ENCODE measurements at places on chromosomes 16 and 17.

GRCh38 chr16:48024042-48024441, 131.8 kb downstream of the ABCC12 start:
- no peak for DNase-seq

- no peak for DNase-seq
Observed at GRCh38 chr17:67328026-67328425, 38.4 kb downstream of the PSMD12 start.

DNA sequence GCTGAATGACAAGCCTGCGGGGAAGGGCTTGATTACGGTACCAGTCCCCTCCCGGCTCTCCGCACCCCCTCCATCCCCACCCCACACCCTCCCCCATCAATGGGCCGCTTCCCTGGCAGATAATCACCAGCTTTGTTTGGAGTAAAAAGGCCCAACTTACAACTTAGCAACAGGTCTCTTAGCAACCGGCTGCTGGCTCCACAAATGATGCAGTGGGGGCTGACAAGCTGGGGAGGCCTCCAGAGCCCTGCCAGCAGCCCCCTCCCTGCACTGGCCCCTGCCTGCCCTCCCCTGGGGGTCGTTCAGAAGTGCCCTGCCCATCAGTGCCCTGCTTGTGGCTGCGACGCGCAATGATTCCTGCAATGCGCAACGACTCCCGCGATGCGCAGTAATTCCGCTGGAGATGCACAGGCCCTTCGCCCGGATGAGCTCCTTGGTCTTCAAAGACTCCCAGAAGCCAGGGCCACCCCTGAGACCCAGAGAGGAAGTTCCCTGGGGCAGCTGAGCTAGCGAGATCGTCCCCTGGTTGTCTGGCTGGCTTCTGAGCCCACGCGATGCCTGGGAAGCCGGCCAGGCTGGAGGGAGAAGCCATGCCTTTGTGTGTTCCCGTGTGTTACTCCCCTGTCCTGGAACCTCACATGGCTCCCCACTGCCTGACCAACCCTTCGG, 23.3 kb downstream of the CPNE2 start:
- DNase-seq, result no peak

- no peak for DNase-seq
Observed at GRCh38 chr17:233473-233941, 52.1 kb upstream of the DOC2B start.

- no peak for DNase-seq
Observed at GRCh38 chr16:84159007-84159406, 13.9 kb downstream of the DNAAF1 start.

GRCh38 chr16:88817785-88818574, 6.3 kb upstream of the APRT start:
- no peak for DNase-seq

DNA sequence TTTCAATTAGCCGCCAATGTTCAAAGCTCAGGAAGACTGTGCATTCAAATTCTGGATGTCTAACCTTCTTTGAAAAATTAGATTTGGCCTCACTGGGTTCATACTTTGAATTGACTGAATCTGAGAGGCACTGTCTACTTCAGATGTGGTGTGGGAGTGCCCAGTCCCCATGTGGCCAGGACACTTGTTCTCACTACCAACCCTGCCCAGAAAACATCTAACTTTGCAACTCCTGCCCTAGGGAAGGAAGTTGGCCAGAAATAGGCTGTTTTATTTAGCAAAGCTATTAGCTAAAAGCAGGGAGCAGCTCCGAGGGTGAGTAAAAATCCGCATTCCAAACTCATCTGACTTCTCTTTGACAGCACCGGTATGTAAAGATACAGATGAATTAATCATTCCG, 86.3 kb downstream of the XYLT1 start:
- DNase-seq, result no peak

DNA sequence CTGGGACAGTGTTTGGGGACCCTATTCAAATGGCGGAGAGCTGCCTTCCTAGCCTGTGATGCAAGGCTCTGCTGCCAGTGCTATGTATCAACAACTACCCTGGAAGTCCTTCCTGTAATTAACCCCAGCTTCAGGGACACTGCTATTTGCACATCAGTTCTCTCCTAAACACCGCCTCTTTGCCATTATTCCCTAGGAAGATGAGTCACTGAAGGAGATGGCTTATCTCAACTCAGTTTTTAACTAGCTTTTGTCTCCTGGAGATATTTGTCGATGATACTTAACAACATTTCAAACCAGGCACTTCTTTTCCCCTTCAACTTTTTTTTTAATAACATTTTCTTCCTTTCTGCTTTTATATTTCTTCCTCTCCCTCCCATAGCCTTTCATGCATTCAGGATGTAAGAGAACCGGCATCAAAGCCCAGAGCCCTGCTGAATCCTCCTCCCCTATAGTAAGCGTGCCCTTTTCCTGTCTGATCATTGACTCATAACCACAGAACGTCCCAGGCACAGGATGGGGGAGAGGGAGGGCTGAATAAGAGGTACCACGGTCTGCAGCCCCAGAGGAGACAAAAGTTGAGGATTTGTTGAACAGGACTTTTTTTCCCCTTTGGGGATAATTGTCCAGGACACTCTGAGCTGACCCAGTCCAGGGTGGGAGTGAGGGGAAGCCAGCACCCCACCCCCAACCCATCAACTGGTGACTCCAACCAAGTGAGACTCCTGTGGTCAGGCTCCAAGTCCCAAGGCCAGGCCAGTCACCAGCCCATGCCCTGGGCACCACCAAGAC, 387.8 kb upstream of the SALL1 start:
- DNase-seq, result no peak

GRCh38 chr16:1773703-1774447, 941 bp upstream of the MRPS34 start:
- DNase-seq, result no peak

DNA sequence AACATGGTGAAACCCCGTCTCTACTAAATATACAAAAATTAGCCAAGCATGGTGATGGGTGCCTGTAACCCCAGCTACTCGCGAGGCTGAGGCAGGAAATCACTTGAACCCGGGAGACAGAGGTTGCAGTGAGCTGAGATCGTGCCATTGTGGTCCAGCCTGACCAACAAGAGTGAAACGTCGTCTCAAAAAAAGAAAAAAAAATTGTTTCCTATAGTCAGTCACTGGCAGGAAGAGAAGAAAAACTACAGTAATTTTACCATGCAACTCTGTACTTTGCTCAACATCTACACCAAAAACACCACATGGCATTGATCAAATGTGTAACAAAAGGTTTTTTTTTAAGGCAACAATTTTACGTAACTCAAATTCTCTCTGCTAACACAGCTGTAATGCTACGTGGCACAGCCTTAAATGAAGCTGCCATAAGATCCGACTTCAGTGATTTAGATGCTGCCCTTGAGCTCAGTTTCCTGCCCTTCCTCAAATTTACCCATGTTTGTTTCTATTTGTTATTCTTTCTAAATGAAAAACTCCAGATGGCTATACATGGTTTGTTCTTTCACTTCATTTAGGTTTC, 40.2 kb downstream of the CNOT1 start:
- DNase-seq, result no peak

GRCh38 chr16:30901201-30902028, 5.0 kb downstream of the CTF1 start:
- DNase-seq, result no peak

DNA sequence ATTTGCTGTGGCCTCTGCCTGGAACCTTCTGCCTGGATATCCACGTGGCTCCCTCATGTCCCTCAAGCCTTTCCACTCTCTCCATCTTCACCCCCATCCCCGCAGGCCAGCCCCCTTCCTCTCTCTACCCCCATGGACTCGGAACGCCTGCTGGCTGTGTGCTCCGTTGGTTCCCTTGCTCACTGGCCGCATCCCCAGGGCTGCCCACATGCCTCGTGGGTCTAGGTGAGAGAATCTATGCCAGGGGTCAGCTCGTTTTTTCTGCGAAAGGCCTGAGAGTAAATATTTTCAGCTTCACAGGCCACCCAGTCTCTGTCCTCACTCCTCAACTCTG, 12.0 kb downstream of the SLC5A10 start:
- no peak for DNase-seq

- no peak for DNase-seq
Observed at GRCh38 chr17:4788807-4789700, at the start of gene GLTPD2. TSS of gene GLTPD2 (plus strand) at chr17:4788964. CDS start at chr17:4789012, 48 bp downstream.

DNA sequence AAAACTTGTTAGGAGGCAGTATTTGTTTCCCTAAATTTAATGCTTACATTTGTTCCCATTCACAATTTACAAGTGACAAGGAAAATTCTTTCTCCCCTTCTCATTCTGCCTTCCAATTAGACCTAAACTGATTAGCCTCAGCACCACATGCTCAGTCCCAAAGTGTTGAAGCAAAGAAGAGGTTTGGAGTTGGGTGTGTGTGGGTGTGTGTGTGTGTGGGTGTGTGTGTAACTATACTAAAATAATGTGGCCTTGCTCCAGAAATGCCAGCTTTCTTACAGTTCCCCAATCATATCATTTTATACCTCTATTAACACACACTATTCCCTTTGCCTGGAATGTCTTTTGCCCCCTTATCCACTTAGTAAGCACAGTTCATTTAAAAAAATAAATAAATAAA, 6.9 kb upstream of the UTP6 start:
- no peak for DNase-seq

GRCh38 chr17:38617074-38617860, 11.5 kb upstream of the SRCIN1 start:
- DNase-seq, result no peak

GRCh38 chr17:39000021-39000601, 32.9 kb upstream of the FBXO47 start:
- no peak for DNase-seq

Data from stimulated activated CD8-positive, alpha-beta memory T cell treated with anti-CD3 and anti-CD28 coated beads, Interleukin-12 subunit alpha, Interleukin-12 subunit beta, amount 100 ng/mL, for 1 hour (primary cell).